ENCODE measurements at places on chromosomes 6 and 20. TPM values are rescaled to one million over a fixed set of nuclear protein-coding genes. Genes with fewer than 3 reads are reported as not detected.

RAB44 gene
- 0.02 TPM for total RNA-seq

SLC16A10 gene
- total RNA-seq, result 0.28 TPM

XKR7 gene
- 0.02 TPM for total RNA-seq

LRRN4 gene
- not detected for total RNA-seq
